ENCODE measurements at places on chromosomes 12 and 14.

DNA sequence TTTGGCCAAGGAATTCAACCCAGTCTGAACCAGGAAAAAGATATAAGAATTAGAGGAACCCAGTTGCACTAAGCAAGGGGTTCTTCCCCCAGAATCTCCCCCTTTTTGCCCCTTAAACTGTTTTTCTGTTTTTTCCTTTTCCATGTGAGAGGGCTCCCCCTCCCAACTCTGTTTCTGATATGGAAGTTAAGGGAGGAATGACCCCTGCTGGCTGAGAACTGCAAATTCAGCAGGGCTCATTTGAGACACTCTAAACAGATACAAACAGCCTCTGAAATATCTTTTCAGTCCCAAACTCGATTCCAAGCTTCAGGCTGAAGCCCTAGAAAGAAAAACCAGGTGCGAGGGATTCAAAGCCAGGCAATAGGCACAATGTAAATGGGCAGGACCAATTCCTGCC lies 132.7 kb downstream of the SLC41A2 start:
- DNase-seq, result no peak

GRCh38 chr12:27208414-27208750 lies 35.7 kb upstream of the STK38L start:
- no peak for DNase-seq

GRCh38 chr12:4700621-4701026 lies 19.6 kb upstream of the GALNT8 start:
- DNase-seq, result no peak

DNA sequence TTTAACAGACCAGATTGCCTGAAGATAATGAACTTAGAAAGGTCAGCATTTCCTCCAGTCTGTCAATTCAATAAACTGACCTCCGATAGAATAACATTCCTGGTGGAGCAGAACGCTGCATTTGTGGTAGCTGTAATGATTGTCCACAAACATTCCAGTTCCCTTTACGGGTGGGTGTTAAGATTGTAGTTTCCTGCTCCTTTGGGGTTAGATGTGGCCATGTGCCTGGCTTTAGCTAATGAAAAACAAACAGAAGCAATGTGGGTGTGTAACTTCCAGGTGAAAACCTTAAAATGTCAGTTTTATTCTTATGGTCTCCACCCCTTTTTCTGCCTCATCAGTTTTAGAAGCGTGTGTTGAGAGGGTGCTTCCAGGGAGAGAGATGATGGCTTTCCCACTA lies 217.3 kb upstream of the CRY1 start:
- DNase-seq, result no peak

- DNase-seq, result no peak
These were observed 19.7 kb upstream of the NUDT4 start for GRCh38 chr12:93358058-93358457.

DNA sequence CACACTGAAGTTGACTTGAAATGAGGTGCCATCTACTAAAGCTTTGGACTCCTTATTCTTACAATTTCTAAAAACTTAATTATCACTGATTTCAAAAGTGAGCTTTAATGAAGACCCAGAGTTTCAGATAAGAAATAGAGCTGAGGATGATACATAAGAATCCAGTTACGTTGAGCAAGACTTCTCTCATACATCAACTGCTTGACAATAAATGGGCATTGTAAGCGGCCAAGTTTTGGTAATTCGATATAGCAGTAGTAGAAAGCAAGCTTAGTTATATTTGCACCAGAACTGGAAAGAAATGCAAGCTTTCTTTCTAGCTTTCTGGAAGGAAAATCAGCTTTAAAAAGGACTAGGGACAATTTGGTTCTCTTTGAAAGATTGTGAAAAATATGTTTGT lies 1359.6 kb downstream of the FSCB start:
- no peak for DNase-seq

GRCh38 chr12:12686472-12686871 lies 9.5 kb downstream of the GPR19 start:
- DNase-seq, result no peak

DNA sequence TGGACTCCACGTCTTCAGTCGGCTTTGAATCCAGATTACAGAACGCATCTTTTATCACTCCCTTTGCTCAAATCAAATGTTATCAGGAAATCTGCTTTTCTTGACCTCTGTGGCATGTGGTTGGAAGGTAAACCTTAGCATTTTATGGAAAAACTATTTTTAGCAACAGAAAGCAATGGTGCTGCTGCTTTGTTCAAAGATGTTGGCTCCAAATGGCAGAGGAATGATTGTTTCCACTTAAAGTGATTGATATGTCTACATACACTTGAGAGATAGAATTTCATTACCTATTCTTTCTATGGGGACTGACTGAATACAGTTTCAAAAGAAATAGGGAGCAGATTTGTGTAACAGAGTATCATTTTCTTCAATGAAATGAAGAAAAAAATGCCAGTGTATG lies 761.2 kb downstream of the NOVA1 start:
- no peak for DNase-seq

GRCh38 chr14:51430633-51431032 lies 190.6 kb downstream of the TMX1 start:
- no peak for DNase-seq

DNA sequence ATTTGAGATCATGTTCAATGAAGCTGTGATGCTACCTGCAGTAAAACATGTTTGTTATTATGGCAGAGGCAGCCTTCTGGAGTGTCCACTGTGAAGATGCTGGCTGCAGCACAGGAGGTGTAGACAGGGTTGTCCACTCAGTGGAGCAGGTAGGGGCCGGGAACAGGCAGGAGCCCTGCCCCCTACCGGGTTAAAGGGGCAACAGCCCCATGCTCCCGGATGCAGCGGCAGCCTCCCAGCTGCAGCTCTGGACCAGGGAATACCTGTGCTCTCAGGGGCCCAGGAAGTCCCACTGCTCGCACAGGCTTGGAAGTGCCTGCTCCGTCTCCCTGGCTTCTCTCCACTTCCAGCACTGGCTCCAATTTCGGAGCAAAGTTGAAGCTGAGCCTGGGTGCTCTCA lies 401.6 kb downstream of the FOXG1 start:
- DNase-seq, result no peak

GRCh38 chr12:106840243-106840642 lies 65.8 kb downstream of the RIC8B start:
- no peak for DNase-seq

DNA sequence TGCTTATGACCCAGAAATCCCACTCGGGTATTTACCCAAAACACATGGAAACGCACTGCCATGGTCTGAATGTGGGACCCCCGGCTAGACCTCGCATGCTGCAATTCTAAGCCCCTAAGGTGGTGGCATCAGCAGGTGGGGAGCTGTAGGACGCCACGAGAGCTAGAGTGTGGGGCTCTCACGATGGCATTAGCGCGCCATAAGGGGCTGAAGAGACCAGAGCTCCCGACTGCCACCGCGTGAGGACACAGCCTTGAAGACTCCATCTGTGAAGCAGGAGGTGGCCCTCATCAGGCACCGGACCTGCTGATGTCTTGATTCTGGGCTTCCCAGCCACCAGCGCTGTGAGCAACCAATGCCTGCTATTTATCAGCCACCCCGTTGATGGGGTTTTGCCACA lies 40.3 kb downstream of the RIMBP2 start:
- DNase-seq, result no peak

DNA sequence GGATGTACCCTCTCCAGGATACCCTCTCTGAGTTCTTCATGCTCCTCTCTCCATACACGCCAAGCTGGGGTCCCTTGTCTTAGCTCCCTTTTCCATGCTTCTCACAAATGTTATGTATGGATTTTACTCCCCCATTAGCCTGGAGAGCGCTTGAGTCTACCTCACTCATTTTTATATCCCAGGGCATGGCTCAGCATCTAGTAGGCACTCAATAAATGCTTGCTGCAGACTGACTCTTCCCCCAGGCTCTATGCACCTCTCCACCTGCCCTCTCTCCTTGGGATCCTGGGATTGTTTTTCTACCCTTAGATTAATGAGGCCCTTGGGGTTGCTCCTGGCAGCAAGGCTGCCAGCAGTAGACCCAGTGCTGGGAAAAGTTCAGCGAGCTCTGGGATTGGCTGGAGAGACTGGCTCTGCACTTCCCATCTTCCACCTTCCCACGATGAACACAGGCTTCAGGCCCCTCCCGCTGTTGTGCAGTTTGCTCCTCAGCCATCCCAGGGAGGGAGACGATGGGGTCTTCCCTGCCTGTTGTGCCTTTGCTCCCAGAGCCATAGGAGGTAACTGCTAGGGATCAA lies 2.2 kb downstream of the NRIP2 start:
- DNase-seq, result no peak

- DNase-seq, result no peak
These were observed 267.9 kb downstream of the TMTC2 start for GRCh38 chr12:82954572-82954971.

- DNase-seq, result no peak
These were observed 259.4 kb downstream of the PRKD1 start for GRCh38 chr14:29668201-29668600.

DNA sequence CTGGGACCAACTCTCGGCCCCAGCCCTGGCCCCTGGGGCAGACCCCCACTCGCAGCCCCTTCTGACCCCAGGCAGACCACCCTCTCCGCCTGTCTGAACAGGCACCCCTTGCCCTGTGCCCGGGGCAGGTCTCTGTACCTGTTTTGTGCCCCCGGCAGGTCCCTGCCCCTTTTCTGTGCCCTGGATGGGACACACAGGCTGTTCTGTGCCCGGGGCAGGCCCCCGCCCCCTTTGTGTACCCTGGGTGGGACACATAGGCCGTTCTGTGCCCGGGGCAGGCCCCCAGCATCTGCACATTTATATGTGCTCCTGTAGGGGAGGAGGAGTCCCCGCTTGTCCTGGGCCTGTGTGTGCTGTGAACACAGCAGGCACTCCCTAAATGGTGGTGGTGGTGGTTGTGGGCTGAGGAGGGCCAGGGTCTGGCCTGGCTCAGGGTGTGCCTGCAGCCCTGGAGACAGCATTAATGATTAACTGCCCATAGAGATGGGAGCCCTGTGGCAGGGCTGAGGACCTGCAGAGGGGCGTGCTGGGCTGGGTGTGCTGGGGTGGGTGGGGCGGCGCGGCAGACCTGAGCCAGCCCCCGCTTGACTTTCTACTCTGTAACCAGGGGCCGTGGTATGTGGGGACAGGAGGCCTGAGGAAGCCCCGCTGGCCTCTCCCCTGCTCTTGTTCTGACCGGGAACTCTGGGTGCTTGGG lies 3.7 kb downstream of the FBRSL1 start:
- no peak for DNase-seq

DNA sequence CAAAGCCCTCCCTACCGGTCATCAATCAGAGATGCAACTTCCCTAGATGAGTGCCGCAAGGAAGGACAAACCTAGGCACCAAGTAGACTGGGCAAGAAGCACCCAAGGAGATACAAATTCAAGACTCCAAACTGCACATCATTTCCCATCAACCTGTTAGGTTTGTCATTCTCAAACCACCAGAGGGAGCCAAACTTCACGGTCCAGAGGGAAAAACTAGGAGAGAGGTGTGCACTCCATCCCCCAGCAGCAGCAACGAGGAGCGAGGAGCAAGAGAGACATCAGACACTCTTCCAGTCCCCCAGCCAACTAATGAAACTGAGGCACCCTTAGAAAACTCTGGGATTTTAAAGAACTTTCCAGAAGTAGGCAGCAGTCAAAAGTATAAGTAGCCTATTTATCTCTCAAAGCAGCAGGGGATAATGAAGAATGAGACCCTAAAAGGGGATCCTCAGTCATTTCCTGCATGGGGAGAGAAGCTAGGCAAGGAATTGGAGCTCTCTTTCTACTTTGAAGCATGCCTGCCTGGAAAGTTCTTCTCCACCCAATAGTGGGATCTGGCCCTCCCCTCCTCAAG lies 37.0 kb upstream of the NT5DC3 start:
- DNase-seq, result no peak

GRCh38 chr12:52217223-52217622 lies 15.8 kb upstream of the KRT7 start:
- DNase-seq, result no peak

DNA sequence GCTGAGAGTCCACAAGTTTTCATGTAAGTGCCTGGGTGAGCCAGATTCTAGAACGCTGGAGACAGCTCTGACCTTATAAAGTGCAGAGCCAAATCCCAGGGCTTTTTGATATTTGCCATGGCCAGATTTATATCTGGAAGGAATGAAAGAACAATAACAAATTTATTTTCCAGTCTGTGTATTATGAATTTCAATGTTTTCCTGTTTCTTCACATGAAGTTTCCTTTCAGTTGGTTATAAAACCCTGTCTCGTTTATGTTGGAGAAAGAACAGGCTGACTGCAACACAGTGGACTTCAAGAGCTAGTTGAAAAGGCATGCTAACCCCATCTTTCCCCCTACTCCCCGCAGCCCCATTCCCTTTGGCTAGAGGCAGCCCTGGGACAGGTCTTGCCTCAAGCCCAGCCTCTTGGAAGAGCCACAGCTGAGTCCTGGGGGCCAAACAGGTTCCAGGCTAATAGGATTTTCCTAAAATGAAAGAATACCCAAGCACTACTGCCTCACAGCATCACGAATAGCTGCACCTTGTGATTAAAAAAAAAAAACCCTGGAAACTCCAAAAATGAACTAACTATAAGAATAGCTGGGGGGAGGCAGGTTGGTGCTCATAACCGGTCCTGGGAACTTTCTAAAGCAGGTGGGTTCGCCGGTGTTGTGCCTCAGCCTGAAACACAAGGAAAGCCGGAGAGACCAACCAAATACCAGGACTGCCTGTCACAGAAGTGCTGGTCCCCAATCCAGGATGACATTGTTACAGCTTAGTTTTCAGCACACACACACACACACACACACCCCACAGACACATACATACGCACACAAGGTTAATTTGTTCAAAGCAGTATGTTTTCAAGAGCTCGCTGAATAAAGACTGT lies 1.5 kb downstream of the FBLN5 start:
- DNase-seq, result no peak

DNA sequence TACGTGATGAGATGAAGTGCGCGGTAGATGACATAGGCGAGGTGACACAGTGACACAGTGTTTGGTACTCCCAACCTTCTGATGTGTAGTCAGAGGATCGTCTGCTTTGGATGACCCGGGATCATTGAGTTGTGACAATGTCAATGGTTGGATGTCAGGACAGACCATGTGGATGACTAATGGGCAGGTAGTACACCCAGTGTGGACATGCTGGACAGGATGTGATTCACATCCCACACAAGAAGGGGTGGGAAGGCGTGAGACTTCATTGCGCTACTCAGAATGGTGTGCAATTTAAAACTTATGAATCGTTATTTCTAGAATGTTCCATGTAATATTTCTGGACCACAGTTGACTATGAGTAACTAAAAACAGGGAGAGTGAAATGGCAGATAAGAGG lies 23.8 kb downstream of the MAP3K9 start:
- DNase-seq, result no peak

DNA sequence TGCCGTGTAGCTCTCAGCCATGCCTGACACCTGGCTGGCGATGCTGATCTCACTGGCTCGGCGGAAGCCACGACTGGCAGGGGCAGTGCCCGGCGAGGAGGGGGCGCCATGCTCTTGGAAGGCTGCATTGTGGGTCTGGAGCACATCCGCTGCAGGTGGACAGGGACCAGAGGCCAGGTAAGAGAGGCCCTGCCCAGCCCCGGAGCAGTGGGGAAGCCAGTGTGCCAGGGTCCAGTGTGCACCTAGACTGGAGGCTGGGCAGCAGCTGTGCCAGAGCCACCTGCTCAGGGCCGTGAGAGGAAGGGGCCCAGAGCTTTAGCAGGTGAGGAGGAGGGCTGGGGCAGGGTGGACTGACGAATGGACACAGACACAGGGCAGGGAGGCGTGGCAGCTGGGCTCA lies 10.1 kb downstream of the ARL6IP4 start:
- no peak for DNase-seq

- DNase-seq, result no peak
These were observed 133.6 kb downstream of the ZFP36L1 start for GRCh38 chr14:68658943-68659931.

Data from KG1 (cell line).